ENCODE measurements at places on chromosomes 5 and 9.

DNA sequence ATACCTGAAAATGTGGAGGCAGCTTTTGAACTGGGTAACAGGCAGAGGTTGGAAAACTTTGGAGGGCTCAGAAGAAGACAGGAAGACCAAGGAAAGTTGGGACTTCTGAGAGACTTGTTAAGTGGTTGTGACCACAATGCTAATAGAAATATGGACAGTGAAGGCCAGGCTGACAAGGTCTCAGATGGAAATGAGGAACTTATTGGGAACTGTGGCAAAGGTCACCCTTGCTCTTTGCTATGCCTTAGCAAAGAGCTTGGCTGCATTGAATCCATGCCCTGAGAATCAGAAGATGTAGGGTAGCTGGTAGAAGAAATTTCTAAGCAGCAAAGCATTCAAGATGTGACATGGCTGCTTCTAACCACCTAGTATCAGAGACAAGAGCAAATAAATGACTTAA lies 244.4 kb upstream of the ADRA1B start:
- no peak for DNase-seq

DNA sequence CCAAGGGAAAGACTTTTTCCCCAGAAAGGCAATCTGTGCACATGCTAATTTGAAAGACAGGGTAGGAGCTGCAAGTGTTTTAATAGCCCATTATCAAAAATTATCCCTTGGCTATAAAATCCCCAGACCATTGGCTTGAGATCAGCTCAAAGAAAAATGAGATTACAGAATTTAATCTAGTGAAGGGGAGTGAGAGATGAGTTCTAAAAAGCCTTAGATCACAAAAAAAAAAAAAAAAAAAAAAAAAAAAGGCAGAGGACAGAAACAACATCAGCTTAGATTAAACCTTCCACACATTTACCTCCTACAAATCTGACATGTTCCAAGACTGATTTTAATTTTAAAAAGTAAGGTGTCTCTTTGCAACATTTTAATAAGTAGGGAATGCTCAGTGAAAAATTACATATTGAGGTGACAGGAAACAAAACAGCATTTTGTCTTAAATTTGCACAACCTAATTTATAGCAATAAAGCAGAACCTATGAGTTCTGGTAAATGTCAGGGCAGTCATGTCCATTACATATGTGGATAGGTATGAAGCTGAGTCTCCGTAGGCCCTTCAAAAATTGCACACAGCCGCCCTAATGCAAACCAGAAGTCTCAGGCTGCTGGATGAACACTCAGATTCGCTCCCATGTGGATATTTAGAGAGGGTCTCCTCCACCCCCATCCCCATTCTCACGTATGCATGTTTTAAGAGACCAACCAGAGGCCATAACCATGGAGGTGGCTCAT lies 43.4 kb downstream of the NFIB start:
- DNase-seq, result no peak

DNA sequence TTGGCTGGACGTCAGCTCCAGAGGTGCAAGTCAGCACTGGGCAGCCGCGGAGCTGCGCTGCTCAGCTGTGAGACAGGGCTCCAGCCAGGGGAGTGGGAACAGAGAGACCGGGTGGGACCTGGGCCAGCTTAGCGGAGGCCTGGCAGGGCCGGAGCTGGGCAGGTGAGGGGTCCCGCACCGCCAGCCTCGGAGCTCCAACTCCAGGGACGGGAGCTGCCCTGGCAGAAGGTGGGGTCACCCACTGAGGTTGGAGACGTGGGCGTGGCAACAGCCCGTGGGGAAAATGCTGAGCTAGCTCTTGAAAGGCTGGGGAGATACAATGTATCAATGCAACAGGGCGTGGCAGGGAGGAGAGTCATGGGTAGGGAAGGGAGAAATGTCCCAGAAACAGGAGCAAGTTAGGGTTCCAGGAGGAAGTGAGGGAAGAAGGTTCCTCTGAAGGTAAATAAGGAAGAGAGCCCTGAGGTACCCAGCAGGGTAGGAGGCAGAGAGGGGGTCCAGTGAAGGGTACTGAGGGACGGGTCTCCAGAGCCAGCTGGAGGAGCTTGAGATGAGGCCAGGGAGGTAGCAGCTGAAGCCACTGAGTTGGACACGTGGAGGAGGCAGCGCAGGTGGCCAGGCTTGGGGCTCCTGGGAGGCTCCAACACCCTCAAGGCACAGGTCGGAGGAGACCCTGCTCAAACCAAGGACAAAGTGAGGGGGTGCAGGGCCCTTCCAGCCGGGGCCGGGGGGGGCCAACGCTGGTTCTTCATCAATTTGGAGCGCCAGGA lies 736 bp upstream of the NKD2 start:
- DNase-seq, result no peak

GRCh38 chr9:83505282-83505681 lies 32.9 kb downstream of the FRMD3 start:
- DNase-seq, result no peak

DNA sequence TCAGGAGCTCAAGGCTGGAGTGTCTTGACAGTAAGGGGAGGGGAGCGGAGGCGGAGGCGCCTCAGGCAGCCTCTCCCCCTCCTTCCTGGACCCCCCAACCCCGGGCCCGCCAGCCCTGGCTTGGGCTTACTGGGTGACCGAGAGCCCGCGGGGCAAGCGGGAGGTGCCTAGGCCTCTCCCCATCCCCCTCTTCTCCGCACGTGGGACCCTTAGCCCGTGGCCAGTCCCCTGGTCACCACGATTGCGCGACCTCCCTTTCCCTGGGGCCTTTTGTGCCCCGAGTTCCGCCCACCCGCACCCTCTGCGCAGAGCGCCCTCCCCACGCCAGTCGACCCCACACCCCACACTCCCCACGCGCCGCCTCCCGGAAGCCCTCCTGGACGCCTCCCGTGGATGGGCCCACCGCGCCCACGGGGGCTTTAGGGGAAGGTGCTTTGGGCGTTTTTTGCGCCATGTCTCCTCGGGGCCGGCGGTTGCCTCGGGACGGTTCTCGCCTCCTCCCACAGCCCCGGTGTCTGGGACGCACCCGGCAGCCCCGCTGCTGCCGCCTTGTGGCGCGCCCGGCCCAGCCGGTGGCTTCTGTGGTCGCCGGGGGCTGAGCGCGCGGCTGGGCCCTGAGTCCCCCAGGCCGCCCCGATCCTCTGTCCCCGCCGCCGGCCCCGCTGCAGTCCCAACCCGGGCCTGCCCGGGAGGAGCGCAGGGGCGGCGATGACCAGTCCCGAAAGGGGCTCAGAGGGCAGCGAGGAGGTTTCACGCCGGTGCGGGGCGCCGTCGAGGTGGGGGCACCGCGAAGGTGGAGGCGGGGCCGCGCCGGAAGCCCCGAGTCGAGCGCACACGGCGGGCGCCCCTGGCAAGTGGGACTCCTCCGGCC lies 3.2 kb downstream of the TOR4A start:
- no peak for DNase-seq

DNA sequence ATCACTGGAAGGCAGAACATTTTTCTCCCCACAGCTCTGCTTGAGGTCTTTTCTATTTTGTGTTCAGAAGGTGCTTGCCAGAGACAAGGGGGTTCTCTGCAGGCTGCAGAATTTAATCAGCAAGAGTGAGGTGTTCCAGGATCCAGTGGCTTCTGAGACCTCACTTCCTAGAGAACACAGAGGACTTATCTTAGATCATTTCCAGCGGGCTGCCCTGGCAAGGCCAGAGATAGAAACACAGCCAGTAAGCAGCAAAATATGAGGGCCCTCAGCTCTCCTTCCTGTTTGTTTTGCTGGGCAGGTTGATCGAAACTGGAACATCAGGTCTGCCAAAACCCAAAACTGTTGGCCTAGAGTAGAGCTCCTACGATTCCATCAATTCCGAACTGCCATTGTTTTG lies 187.3 kb downstream of the DIRAS2 start:
- no peak for DNase-seq

DNA sequence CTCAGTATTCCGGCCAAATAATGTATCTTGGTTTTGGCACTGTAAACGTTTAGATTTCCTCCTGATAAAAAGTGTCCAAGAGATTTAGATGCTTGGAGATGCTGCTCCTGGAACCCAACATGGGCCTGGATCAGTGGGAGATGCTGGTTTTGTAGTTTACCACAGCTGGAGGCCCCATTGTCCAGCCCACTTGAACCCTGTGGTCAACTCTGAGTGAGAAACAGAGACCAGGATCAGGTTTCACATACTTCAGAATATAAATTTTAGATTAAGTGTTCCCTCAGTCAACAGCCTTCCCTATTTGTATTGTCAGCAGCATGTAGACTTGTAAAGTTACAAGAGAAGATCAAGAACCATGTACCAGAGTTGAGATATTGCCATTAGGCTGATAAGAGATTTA lies 144.7 kb upstream of the C9orf72 start:
- no peak for DNase-seq

- no peak for DNase-seq
These were observed 63.7 kb upstream of the FANCC start for GRCh38 chr9:95381221-95381620.

DNA sequence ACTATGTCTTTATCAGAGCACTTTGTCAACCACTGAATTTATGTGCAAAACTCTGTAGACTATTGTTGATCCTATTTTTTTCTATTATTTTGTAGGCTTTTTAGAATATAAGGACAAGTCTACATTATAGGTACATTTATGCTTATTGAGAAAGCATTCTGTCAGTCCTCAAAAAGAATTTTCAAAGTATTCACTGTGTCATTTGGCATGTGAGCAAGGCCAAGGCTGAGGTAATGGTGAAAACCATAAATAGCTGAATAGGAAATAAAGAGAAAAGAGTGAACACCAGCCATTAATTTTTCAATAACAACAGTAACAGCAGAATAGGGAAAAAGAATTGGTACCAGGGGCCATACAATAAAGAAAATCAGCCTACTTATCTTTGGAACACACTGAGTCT lies 21.0 kb downstream of the SKIC3 start:
- DNase-seq, result no peak

- no peak for DNase-seq
These were observed 153.8 kb downstream of the COL23A1 start for GRCh38 chr5:178436326-178436940.

DNA sequence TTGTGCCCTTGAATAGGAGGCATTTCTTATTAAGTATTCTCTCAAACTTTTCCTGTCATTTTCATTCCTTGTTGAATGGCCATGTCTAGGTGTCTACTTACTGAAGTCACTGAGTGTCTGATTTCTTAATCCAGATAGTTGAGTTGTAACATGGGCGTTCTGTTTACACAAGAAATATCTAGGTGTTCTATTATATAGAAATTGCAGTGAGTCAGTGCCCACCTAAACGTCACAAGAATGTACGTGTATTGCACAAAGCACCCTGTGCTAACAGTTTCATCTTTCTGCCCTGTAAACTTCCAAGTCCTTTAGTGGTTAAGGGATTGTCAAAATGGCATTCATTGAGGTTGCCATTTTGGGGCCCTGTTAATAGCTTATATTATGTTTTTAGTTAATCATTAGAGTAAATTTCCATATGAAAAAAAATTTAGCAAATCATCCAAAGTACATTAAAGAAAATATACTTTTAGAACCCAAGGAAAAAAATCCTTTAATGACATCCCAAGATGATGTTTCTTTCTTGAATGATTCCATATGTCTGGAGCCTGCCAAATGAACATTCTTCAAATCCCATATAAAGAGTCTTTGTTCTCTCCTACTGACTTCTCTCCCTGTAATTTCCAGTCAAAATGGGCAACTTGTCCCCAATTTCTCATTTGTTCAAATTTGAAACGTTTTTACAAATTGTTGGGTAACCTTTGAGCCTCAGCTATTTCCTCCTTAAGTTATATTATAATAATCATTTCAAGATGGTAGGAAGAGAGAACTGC lies 114.2 kb downstream of the GOLPH3 start:
- DNase-seq, result no peak

DNA sequence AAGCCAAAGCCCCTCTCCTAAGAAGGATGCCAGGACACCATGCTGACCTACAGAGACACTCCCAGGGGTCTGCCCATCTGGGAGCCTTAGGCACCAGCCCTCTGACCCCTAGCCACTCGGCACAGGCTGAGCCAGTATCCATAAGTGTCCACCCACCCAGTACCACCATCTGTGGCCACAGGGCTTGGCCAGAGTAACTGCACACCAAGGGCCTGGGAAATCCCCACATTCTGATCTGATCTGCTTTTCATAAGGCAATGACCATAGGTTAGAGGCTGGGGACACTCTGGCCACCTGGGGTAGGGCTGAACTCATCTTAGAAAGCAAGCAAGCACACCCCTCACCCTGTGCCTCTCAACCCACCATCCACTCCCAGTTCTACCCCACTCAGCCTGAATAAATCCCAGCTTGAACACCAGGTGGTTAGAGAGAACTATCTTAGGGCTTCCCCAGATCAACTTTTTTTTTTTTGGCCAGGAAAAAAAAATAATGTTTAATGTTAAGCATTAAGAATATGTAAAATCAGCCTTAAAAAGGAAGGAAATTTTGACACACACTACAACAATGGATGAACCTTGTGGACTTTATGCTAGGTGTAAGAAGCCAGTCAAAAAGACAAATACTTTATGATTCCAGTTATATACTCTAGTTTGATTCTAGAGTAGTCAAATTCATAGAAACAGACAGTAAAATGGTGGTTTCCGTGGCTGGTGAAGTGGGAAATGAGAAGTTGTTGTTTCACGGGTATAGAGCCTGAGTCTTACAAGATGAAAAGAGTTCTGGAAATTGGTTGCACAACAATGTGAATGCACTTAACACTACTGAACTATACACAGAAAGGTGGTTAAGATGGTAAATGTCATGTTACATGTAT lies 6.2 kb downstream of the GNPDA1 start:
- no peak for DNase-seq

GRCh38 chr9:97660340-97660739 lies 26.7 kb downstream of the NCBP1 start:
- no peak for DNase-seq

DNA sequence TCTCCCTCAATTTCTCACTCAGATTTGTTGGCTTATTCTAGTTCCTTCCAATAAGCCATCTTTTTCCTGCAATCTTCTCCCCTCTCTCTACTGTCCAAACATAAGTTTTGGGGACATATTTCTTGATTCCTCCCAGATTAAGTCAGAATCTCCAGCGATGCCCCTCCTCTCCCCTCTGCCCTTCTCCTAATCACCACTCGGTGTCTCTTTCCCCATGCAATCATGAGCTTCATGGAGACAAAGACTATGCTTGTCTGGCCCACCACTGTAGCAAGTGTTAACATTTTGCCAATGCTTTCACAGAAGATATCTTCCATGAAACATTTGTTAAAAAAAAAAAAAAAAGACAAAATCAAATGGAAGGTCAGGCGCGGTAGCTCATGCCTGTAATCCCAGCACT lies 42.4 kb downstream of the PDE6A start:
- DNase-seq, result no peak

GRCh38 chr9:128164307-128164885 lies 4.3 kb downstream of the BBLN start:
- no peak for DNase-seq

GRCh38 chr9:12716823-12717600 lies 23.8 kb downstream of the TYRP1 start:
- no peak for DNase-seq

GRCh38 chr9:11697126-11697525 lies 996.1 kb upstream of the TYRP1 start:
- DNase-seq, result no peak

GRCh38 chr5:154523709-154524108 lies 45.7 kb upstream of the HAND1 start:
- DNase-seq, result no peak

All from KG1 (cell line).